ENCODE measurements at places on chromosomes 11 and 22.

- DNase-seq: no peak
These were observed 20.4 kb downstream of the CCDC81 start for GRCh38 chr11:86395061-86395551.

DNA sequence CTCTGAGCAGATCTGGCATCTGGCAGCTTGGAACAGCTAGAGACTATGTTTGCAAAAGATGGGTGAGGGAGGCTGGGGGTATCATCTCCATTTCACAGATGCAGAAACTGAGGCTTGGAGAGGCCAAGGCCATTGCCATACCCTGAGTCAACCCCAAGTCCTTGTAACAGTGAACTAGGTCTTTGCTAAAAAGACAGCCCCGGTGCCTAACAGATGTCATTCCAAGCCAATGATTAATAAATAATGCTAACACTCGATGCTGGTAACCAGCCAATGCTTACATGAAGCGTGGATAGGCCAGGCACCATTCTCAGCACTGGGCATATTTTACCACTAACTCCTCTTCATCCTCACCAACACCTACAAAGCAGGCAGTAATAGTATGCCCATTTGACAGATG is 164.0 kb downstream of the MN1 start:
- no peak for DNase-seq

DNA sequence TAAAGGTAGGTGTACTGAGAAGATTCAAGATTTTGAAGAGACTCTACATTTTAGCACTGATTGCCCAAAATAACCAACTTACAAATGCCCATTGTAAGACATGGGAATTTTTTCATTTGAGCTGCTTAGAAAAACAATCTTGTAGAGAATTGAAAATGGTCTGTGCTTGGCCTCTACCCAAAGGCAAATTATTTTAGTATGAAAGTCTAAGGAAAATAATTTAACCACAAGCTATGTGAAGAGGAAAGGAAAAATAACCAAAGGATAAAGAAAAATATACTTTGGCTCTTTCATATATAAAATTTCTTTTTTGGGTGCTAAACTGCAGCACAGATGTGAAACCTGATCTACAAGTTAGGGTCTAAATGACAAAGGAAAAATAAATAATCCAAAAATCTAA is 54.9 kb downstream of the ME3 start:
- DNase-seq: no peak

- DNase-seq: no peak
These were observed 56.8 kb downstream of the CD6 start for GRCh38 chr11:61028135-61028729.

Measured in NCI-H774 (cell line).